ENCODE measurements at places on chromosomes 12 and 14.

- no peak for DNase-seq
These were observed 72.3 kb upstream of the DHRS4 start for GRCh38 chr14:23881282-23881681.

GRCh38 chr14:58200480-58200841, 512 bp downstream of the ACTR10 start:
- DNase-seq = no peak

GRCh38 chr14:76289276-76289675, 86.7 kb upstream of the ESRRB start:
- DNase-seq = no peak

DNA sequence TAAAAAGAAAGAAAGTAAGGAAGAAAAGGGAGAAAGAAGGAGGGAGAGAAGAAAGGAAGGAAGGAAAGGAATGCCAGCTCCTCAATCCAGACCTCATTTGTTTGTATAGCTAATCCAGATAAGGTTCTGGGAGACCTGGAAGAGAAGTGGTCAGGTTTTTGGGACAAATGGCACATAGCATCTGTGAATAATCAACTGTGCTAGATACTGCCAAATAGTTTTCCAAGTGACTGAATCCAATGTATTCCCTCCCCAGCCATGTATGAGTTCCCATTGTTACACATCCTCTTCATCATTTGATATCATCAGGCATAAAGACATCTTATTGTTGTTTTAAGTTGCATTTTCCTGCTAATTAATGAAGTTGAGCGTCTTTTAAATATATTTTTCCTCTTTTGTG, 18.6 kb upstream of the PTGR2 start:
- no peak for DNase-seq

- DNase-seq = no peak
These were observed 11.7 kb upstream of the RAD51AP1 start for GRCh38 chr12:4526923-4527546.

Data from KG1 (cell line).